ENCODE measurements at places on chromosomes 13 and 19.

DNA sequence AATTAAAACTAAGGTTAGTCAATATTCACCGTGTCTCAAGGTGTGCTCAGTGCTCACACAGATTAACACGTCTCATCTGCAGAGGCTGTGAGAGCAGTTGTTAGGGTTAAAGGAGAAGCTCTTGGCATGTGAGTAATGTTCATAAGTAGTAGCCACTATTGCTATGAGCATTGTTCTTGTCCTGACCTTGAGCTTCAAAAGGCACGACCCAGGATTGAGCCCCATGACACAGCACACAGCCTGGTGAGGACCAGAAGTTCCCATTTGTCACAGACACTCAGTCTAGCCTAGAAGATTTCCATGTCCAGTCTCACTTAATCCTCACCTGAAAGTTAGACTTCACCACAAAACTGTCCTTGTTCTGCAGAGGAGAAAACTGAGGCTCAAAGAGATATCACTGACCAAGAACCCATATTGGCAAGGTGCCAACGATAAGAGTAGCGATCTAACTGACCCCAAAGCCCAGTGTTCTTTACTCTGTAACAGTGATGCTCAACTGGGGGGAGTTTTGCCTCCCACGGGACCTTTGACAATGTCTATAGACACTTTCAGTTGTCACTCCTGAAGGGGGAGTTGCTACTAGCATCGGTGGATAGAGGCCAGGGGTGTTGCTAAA is 26.0 kb downstream of the FPR3 start:
- no peak for DNase-seq

DNA sequence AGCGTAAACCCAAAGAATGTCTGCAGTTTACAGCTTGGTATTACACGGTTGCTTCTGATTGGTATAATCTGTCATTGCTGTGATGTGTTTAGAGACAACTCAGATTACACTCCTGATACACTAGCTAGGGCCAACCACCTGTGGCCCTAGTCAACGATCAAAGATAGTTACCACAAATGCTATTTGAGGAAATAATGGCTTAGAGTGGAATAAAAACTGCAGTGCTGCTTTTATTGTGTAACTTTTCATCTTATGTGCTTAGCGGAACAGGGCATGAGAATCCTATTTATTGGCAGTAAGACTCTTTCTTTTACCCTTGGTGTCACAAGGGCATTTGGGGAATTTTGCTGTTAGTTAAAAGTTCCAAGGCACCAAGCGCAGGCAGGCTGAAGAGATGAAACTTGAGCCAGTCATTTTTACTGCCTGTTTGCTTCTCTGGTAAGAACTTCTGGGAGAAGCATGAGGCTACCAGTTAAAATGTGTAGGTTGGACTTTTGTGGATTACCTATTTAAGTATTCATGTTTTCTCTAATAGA is 363.3 kb downstream of the KCNRG start:
- DNase-seq, result no peak

- peak; percentile 59 for DNase-seq
Observed at GRCh38 chr13:68927387-68928026, 1180.1 kb upstream of the ATXN8OS start.

DNA sequence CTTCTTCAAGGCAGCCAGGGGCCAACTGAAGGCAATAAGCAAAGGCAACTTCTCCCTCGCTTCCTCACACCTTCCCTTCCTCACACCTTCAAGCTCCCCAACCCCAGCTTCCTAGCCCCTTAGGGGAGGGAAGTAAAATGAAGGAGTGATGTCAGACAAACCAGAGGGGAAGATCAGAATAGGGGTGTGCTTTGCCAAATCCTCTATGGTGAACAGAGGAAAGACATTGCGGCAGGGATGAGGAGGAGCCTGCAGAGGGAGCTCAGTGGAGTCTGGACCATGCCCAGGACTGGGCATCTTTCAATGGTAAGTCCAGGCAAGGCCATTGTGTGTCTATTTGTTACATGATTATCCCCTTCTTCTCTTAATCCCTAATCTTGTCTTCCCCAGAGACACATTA is 164.0 kb downstream of the TSHZ3 start:
- no peak for DNase-seq

DNA sequence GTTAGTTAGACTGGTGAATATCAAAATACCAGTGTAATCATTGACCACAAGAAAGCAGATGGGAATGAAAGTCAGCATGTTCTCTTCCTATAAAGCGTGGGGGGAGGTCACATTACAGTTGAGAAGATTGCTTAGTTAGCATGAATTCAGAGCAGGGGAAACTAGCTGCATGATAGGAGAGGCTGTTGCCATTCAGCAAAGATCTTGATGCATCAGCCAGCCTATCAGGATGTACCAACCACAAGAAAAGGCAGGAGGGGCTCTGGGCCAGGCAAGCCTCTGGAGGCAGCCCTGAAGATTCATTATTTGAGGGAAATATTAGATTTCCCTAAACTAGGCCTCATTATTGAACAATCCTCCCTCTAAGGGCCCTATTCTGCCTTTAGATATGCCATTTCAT is 5.0 kb upstream of the MTMR6 start:
- DNase-seq, result peak; percentile 12

DNA sequence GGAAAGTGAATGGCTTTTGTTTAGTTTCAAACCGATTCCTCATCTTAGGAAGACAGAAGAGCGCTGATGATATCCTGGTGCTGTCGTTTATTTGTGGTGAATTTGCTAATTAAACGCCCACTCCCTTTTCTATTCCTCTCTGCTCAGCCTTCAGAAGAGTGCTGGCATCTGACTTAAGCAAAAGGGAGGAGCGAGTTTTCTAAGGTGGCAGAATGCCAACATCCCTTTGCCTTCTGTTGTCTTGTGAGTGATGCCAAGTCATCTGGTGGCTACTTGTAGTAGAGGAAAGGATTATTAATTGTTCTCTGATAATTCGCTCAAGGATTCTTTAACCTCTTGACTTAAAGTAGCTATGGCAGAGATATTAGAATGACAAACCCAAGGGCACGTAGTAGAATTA is 68.1 kb downstream of the ERCC5 start:
- no peak for DNase-seq

DNA sequence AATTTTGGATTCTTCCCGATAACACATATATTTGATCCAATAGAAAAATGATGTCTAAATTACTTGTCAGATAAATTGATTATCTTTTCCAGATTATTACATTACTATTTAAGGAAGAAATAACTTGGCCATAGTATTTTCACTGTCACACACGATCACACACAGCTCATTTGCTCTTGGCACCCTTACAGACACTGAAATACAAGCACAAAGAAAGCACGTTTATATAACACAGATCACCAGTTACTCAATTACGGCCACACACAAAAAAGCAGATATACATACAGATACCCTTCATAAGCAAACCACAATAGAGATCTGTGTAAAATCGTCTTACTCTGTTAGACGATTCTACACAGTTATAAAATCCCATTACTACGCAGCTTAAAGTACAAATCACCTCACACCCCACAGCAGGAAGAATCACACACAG is 716 bp upstream of the ZNF420 start:
- peak; percentile 65 for DNase-seq

DNA sequence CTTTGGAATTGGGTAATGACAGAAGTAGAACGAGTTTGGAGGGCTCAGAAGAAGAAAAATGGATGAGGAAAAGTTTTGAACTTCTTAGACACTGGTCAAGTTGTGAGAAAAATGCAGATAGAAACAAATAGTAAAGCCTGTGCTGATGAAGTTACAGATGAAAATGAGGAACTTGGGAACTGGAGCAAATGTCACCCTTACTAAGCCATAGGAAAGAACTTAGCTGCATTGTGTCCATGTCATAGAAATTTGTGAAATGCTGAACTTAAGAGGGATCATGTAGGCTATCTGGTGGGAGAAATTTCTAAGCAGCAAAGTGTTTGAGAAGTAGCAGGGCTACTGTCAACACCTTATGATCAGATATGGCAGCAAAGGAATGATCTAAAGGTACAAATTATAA is 289.2 kb upstream of the PCDH9 start:
- no peak for DNase-seq

DNA sequence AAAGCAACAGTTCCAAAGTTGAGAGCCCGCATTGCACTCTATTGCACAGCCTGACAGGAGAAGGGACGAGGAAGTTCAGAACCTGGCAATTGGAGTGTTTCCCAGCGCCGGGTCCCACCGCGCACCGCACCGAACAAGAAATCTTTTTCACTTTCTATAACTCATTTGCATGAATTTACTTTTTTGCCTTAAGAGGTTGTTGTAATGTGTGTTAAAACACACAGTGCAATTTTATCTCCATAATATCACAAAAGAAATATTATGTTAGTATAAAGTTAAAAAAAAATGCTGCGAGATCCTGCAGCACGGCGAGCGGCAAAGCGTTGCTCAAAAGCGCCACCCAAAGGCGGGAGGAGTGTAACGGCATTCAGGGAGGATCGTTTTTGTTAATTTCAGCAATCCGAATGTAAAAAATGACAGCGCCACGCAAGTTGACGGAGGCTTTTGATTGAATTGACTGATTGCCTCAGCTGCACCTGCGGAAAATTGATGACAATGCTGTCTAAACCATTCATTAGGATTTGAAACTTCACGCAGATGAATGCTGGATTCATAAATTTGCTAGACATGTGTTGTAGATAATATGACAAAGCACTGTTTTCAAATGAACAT is 303.6 kb upstream of the ZNF507 start:
- DNase-seq, result no peak

GRCh38 chr19:48330012-48330681 is 4.8 kb downstream of the EMP3 start:
- DNase-seq, result peak; percentile 85

DNA sequence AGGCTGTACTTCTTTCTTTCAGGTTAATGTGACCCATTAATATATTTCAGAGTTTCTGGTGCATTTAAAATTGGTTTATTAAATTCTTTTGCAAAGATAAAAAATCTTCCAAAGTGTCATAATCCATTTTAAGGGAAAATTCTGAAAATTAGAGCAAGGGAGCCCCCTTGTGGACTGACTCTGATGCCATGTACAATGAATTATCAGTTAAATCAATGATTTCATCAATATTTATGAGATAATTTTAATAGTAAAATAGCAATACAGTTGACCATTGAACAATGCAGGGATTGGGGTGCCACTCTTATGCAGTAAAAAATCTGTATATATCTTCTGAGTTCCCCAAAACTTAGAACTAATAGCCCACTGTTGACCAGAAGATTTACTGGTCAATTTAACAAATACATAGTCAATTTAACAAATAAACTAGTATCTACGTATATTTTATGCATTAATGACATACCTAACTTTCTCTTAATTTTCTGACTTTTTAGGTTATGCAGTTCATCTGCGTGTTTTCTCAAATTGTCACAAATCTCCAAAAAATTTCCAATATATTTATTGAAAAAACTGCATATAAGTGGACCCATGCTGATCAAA is 479.1 kb upstream of the MIR17HG start:
- DNase-seq, result no peak

GRCh38 chr13:20378721-20379120 is 146.6 kb upstream of the GJB6 start:
- no peak for DNase-seq

DNA sequence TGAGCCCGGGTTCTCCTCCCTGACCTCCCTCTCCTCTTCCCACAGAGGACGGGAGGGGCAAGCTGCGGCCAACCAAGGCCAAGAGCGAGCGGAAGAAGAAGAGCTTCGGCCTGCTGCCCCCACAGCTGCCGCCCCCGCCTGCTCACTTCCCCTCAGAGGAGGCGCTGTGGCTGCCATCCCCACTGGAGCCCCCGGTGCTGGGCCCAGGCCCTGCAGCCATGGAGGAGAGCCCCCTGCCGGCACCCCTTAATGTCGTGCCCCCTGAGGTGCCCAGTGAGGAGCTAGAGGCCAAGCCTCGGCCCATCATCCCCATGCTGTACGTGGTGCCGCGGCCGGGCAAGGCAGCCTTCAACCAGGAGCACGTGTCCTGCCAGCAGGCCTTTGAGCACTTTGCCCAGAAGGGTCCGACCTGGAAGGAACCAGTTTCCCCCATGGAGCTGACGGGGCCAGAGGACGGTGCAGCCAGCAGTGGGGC is 162.2 kb downstream of the KDM4B start:
- no peak for DNase-seq

- no peak for DNase-seq
Observed at GRCh38 chr19:51595190-51596175, 24.4 kb downstream of the ZNF175 start.

DNA sequence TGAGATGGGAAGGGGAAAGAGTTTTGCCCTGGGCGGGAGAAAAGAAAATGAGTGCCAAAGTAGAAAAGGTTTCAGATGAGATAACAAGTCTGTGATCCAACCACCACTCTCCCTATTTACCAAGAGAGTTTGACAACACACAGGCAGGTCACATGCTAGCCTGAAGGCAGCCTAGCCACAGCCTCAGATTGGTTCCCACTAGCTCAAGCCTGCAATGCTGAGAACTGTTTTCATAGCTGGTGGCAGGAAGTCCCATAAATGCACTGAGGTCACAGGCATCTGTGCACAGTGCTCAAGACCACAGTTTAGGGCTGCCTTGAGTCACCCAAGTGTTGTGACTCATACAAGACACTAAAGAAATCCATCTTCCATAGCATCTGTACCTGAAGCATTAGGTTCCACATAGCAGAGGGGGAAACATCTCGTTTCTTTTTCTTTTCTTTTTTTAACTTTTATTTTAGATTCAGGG is 18.5 kb upstream of the POP4 start:
- no peak for DNase-seq

- no peak for DNase-seq
Observed at GRCh38 chr19:31913103-31913661, 432.2 kb upstream of the ZNF507 start.

- DNase-seq, result no peak
Observed at GRCh38 chr13:24217601-24218281, 57.2 kb downstream of the SPATA13 start.

- DNase-seq, result no peak
Observed at GRCh38 chr13:41007744-41008128, 11.4 kb downstream of the ELF1 start.

GRCh38 chr13:43528992-43529391 is 257.8 kb downstream of the ENOX1 start:
- no peak for DNase-seq

GRCh38 chr13:60012488-60012887 is 151.2 kb downstream of the DIAPH3 start:
- DNase-seq, result no peak

GRCh38 chr13:111572956-111573761 is 252.7 kb downstream of the TEX29 start:
- peak; percentile 100 for DNase-seq

- DNase-seq, result peak; percentile 80
Observed at GRCh38 chr13:103349211-103349980, 283.2 kb upstream of the SLC10A2 start.

DNA sequence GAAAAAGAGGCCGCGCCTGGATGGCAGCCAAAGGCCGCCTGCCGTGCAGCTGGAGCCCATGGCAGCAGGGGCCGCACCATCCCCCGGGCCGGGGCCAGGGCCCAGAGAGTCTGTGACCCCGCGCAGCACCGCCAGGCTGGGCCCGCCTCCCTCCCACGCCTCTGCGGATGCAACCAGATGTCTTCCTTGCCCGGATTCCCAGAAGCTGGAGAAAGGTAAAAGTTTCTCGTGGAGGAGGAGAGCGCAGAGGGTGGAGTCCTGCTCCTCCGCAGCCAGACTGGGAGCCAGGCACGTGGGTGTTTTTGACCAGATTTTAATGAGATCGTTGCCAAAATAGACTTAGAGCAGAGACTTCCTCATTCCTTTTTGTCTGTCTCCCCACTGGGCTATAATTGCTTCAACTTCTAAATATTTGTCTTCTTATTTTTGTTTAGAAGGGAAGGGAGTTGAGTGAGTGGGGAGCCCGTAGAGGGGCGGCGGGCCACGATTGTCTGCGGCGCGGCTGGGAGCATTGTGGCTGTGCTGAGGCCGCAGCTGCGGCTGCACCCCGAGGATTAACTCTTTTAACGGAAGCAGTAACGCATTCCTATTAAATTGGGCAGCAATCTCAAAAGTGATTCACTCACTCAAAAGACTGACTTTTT is 22.8 kb upstream of the NDUFS7 start:
- peak; percentile 55 for DNase-seq

- DNase-seq, result no peak
Observed at GRCh38 chr13:23695711-23696464, 125.7 kb downstream of the TNFRSF19 start.
